ENCODE measurements at places on chromosomes 2 and 18. TPM values are rescaled to one million over a fixed set of nuclear protein-coding genes. Genes with fewer than 3 reads are reported as not detected.

The L3MBTL4 gene
- total RNA-seq, result under 0.01 TPM

The IL36A gene
- total RNA-seq, result not detected

The IL36B gene
- not detected for total RNA-seq

The ALK gene
- total RNA-seq, result 1.3 TPM

Measured in melanocyte of skin (primary cell).